Aorta (tissue), 5 donors: ENCODE measurements at places on chromosomes 13 and 19.

DNA sequence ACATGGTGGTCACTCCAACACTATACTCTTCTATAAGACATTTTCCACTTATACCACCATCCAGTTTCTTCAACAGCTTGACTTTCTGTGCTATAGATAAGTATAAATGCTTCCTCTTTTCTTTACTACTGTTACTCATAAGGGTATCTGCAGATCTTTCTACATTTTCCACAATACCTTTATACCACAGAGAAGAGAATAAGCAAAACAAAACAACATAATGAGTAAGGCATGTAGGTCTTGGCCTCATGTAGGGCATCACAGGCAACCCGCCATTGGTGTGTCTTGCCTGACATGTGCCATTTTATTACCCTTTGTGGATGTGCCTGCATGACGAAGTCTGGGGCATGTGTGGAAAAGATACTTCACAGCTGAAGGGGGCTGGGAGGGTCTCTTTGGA is 265.3 kb upstream of the STARD13 start:
- DNase-seq = no peak

- DNase-seq = no peak
Measured at GRCh38 chr13:30569901-30570576, 47.7 kb upstream of the USPL1 start.

DNA sequence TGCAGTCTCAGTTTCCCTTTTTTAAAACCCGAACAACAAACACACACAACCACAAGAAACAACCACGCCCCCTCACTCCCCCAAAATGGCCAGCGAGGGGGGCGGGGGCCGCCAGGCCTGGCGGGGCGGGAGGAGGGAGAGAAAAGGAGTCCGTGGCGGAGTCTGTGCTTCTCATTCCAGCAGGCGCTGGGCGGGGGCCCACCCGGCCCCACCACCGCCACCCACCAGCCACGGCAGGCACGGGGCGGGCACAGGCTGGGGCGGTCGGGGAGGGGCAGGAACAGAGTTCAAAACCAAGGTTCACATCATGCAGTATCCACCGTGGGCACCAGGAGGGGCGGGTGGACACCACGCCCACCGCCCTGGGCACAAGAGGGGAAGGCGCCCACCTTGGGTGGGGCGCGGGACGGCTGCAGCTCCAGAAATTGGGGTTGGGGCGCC is 12.9 kb downstream of the DPF1 start:
- no peak for DNase-seq

DNA sequence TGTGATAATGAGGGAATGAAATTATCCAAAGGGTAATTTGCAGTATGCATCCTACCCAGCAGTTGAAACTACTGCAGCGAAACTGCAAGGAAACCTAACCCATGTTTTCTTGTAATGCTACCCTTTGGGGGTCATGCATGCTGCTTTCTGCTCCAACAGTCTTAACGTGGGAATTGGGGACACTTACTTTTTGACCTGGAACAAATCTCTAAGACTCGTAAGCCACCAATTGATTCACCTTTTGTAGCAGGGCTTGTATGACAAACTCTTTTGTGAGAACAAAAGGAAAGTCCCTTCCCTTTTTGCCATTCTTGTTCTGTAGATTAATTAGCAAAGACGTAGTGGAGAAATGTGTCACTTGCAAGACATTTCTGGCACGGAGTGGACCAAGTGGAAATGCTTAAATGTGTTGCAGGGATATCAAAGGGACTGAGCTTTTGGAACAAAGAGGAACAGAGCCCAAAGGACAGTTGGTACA is 27.4 kb downstream of the LRCH1 start:
- no peak for DNase-seq

GRCh38 chr19:19403373-19403901 is 2.0 kb upstream of the GATAD2A start:
- no peak for DNase-seq

DNA sequence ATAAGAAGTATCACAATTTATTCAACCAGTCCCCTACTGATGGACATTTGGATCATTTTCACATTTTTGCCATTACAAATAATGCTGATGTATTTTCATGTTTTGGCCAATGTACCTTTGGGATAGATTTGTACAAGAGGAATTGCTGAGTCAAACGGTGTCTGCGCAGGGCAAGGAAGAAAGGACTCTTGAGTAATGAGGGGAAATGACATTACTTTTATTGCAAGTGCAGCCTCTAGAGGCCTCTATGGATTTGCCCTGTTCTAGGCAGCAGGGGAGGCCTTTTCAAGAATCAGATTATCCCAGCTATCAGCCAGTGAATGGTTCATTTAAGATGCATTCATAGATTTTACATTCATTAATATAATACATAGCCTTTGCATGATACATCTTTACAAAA is 32.9 kb upstream of the GTF3A start:
- DNase-seq = no peak

GRCh38 chr19:30062907-30063649 is 121.0 kb downstream of the URI1 start:
- DNase-seq = no peak

DNA sequence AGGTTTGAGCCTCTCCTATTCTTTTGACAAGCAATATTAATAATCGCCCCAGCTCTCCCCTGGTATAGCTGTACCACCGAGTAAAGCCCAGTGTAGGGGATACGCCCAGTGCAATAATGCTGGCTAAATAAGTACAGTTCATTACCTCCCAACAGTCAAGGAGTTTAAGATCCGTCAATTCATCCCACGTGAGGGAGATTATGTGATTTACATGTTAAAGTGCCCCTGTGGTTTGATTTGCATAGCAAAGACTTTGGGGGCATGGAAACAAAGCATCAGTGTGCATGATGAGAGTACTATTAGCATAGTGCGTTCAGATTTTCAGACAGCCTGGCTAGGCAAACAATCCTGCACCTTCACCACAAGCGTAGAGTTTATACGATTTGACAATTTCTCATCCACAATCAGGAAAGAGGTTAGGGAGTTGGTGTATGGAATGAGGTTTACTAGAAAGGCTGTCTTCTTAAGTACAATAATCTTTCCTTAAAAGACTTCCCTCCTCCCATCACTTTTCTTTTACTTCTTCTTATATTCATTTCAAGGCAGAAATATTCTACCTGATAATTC is 754.0 kb downstream of the DIAPH3 start:
- DNase-seq = no peak

DNA sequence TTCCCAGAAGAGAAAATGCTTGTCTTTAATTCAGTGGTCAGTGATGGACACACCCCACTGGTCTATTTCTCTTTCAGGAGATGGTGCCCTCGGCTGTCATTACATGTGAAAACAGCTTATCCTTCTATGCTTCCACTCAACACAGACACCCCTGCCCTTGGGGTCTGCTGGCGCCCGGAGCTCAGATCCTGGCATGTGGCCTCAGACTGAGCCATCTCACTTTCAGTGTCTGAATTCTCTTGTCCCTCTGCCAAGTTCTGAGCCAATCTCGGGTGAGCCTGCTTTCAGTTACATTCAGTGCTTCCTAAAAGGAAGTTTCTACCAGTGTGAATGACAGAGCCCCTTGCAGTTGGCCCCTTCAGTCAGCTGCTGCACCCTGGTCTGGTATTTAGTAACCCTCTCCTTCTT is 293.6 kb downstream of the DNAJC15 start:
- peak; percentile 45 for DNase-seq

DNA sequence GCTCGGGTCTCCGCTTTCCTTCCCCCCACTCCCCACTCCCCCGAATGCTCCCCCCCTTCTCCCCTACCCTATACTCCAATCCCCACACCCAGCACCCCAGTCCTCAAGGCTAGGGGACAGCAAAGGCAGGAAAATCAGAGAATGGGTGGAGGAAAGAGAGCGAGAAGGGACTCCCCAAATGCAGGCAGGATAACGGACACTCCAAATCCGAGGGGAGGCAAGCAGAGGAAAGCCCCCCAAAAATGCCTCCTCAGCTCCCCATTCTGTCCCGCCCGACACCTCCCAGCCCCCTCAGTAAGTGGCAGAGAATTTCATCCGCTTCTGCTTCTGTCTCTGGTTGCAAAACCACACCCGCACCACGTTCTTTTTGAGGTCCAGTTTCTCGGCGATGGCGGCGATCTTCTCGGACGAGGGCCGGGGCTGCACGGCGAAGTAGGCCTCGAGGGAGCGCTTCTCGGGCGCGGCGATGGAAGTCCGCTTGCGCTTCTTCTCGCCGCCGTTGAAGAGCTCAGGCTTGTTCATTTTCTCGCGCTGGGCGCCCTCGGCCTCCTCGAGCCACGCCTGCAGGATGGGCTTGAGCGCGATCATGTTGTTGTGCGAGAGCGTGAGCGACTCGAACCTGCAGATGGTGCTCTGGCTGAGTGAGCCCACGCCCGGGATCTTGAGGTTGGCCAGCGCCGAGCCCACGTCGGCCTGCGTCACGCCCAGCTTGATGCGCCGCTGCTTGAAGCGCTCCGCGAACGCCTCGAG is 2.1 kb downstream of the POU4F1 start:
- no peak for DNase-seq

DNA sequence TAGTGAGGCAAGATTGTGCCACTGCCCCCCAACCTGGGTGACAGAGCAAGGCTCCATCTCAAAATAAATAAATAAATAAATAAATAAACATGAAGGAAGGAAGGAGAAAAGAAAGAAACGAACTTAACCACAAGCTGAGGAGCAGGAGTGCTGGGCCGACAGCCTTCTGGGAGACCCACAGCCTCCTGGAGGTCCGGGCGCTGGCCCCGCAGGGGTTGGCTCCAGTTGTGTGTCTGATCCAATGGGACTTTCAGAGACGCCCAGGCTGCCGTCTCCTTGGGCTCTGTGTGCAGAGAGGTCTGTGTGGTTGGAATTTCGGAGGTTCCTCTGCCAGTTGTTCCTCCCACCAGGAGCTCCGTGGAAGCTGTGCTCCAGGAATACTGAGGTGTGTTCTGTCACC is 36.0 kb upstream of the MCF2L start:
- DNase-seq = no peak

DNA sequence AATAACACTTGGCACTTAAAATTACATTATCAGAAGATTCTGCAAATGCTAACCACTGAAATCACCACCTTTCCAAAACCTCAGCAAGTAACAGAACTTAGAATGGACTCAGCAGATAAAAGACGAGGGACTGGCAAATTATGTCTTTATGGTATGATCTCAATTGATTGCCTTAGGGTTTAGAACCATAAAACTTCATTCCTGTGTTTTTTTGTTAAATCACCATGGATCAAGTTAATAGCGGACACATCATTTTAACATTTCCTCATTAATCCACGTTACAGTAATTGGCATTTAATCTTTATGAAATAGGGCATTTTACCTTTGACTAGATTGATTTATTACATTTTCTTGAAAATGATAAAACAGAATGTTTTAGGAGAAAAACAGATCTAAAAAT is 2070.3 kb downstream of the PCDH9 start:
- no peak for DNase-seq

GRCh38 chr19:34365463-34366401 is 736 bp downstream of the GPI start:
- peak; percentile 66 for DNase-seq

DNA sequence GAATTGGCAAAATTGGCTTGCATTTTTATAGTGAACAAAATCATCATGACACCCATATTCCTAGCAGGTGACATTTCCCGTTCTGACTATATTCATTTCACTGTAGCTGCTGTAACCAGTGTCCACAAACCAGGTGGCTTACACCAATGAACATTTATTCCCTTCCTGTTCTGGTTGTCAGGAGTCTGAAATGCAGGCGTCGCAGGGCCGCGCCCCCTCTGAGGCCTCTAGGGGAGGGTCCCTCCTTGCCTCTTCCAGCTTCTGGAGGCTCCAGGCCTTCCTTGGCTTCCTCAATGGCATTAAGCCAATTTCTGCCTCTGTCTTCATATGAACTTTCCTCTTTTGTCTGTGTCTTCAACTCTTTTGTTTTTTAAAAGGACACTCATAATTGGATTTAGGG is 6.5 kb upstream of the RLN3 start:
- DNase-seq = no peak

GRCh38 chr19:28500982-28501630 is 711.8 kb downstream of the UQCRFS1 start:
- DNase-seq = no peak

- peak; percentile 95 for DNase-seq
Measured at GRCh38 chr19:4909897-4910593, 744 bp downstream of the UHRF1 start.

GRCh38 chr19:45607071-45608029 is 5.3 kb upstream of the GPR4 start:
- peak; percentile 82 for DNase-seq
